ENCODE measurements at places on chromosomes 12 and 14. TPM values are rescaled to one million over a fixed set of nuclear protein-coding genes. Genes with fewer than 3 reads are reported as not detected.

DNA sequence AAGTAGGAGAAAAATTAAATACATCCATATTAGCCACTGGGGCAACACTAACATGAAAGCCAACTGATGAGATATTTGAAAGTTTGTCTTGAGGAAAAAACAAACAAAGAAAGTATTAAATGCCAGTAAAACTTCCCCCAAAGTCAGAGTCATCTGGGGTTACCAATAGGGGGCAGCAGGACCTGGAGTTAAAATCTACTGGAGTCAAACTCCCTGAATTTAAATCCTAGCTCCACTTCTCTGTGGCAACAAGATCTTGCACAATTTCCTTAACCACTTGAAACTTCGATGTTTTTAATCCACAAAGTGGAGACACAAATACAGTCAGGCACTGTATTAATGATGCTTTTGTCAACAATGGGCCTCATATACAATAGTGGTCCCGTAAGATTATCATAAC is 14.4 kb downstream of the PLEKHG7 start:
- no peak for DNase-seq

Gene RHEBL1
- total RNA-seq, result 0.75 TPM

DNA sequence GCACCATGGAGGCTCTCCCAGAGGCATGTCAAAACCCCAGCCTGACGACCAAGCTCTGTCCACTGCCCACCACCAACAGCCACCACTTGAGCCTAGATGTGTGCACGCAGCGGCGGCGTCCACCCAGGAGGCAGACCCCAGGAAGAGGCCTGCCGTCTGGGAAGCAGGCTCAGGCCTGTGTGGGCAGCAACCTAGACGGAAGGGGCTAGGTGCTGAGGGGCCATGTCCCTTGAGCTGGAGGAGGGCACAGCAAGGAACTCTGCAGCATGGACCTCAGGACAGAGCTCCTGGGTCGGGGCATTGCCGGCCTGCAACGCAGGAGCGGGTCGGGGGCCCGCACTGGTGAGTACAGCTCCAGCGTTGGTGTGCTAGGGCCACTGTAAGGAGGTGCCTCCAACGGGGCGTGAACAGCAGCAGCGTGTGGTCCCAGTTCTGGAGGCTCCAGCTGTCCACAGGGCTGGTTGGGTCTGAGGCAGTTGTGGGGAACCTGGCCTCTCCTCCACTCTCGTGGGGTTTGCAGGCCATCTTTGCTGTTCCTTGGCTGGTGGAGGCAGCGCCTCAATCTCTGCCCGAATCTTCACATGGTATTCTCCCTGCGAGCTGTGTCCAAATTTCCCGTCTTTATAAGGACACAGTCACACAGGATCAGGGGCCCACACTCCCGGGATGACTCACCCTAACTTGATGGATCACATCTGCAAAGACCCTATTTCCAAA is 20.5 kb downstream of the ZBTB42 start:
- DNase-seq, result no peak

Gene CIPC
- 25.6 TPM for total RNA-seq

DNA sequence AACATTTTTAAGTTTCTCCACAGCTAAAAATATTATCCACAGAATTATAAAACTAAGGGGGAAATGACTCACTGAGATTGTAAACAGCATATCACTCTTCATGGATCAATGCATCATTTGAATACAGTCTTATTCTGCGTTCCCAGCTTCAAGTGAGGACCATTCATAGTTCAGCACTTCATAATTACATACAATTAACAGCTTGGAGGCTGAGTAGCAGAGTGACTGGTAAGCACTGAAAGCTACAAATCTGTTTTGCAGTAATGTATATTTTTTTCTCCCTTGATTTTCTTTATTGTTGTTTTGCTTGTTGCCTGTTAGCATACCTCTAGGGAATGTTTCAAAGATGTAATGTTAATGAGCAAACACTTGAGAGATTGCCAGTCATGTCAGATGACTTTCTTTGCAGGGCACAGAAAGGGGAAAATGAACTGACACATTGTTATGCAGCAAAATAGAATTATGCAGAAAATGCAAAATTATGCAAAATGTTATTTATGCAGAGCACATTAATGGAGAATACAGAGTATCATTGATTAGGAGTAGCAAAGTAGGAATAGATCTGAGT is 138.6 kb downstream of the RPS29 start:
- DNase-seq, result no peak

Gene MIA2
- total RNA-seq, result 34.7 TPM

Gene SSTR1
- total RNA-seq, result 4.0 TPM

DNA sequence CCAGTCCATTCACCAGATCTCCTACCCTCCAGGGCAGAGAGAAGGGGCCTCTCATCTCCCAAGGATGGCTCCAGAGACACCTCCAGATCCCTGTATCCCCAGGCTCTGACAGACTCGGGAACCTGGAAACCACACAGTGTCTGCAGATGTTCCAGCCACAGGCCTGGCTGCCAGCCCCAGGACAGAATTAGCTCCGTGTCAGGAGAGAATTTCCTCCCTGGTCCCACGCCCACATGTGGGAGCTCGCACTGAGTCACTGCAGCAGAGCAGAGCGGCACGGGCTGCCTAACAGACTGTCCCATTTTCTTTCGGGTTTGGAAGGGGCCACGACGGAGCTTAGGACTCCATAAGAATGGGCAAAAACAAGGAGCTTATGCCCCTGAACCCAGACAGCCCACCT is 33.6 kb downstream of the CMKLR1 start:
- no peak for DNase-seq

DNA sequence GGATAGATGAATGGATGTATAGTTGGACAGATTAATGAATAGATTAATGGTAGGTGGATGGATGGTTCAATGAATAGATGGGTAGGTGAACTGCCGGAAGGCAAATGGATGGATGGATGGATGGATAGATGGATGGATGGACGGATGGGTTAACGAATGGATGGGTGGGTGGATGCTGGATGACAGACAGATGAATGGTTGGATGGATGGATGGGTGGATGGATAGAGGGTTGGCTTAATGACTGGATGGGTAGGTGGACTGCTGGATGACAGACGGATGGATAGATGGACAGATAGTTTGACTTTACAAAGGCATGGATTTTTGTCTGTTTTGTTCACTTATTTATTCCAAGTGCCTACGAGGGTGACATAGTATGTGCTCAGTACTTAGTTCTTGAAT is 64.4 kb downstream of the WSCD2 start:
- no peak for DNase-seq

DNA sequence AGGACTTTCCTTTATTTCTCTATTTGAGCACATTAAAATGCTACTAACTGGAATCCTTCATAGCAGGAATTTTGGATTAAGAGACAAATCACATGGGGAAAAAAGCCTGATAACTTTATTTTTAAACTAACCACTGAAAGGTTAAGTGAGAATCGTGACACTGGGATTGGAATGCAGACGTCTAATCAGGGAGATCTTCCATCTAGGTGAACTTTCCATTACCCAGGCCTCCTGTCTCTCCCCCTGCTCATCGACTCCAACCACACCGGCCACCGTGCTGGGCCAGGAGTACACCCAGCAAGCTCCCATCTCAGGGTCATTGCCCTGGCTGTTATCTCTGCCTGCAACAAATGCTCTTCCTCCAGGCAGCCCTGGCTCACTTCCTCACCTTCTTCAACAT is 19.0 kb downstream of the PTGER2 start:
- DNase-seq, result no peak

DNA sequence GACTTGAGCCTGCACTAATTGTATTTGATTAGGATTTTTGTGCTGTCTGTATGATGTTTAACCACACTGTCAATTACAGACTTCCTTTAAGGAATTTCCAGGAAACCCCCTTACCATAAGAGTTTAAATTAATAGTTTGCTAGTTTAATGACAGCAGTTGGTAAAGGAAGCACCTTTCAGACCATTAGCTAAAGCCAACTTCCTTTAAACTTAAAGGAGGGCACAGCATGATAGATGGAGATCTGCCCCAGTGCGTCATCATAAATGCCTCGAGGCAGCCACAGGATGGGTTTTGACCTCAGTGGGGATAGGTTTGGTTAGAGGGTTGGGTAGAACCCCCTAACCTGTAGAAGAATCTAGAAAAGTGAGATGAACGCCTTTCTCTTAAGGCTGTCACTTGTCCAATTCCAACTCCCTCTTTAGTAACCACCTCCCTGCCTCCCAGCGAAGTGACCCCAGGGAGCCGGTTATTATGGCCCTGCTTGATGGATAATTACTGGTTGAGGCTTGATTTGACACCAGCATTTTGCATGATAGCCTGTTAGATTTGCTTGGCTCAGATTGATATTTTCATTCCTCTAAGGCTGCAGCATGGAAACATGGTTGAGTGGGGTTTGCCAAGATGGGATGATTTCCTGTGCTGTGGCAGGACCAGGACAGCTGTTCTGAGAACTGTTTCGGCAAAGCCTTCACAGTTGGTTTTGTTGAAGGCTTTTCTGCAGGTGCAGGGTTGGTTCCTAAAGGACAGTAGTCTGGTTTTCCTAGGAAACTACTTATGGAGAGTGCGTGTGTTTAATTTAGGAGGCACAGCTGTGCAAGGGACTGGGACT is 62.7 kb downstream of the CHST11 start:
- DNase-seq, result no peak

Gene KRT2
- not detected for total RNA-seq

DNA sequence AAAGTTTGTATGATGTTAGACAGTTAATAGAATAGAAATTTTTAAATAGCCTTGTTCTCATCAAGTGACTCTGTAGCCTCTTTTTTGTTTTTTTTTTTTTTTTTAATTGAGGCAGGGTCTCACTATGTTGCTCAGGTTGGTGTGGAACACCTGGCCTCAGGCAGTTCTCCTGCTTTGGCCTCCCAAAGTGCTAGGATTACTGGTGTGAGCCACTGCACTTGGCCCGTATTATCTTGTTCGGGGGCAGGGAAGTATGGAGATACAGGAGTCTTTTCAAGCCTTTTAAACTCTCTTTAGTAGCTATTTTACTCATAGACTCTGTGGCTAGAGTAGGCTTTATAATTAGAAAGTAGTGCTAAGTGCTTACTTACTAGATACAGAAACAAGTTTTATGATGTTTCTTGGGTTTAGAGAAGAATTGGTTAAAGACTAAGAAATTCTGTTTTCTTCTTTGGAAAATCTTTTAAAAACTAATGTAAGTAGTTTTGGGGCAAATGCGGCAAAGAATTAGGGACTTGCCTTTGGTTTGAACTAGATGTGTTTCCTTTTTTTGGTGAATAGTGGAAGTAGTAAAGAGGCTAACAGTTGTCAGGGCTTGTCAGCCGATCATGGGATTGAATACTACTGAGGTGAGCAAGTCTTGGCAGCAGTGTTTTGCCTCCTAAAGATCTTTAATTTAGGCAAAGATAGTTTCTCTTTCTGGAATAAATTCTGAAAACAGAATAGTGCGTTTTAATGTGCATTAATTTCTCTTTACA is 31.3 kb downstream of the FBXO34 start:
- DNase-seq, result no peak

DNA sequence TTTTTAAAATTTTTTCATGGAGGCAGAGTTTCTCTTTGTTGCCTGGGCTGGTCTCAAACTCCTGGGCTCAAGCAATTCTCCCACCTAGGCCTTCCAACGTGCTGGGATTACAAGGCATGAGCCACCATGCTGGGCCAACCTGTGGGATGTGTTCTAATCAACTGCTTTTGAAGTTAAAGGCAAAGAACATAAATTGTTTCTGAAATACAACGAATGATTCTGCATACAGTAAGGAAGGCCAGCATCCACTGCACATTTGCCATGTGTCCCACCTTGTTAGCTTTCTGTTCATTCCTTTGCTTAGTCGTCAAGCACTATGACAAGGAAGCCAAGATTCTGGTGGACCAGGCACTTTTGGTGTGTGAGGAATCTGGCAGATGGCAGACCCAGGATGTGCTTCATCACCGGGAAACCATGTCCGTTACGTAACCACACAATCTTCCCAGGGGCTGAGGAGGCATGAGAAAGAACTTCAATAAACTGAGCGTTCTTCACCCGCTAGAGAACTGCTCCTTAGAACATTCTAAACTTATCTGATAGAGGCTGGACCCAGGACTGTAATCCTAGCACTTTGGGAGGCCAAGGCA is 24.5 kb downstream of the MOK start:
- DNase-seq, result no peak

- no peak for DNase-seq
Measured at GRCh38 chr14:34021096-34021495, 70.2 kb upstream of the EGLN3 start.

DNA sequence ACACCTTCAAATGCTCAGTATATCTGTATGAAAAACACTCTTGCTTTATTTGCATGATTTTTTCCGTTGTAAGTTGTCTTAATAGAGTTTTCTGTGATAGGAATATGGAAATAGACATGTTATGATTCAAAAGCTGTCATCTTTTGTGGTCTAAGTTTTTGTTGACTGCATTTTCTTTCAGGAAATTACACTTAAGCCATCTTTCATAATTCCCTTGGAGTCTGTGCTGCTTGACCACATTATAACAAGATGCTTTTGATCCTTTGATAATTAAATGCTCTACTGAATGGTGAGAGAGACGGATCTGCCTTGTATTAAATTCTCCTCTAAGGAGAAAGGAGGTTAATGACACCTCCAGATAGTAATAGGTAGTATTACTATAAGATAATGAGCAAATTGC is 272.8 kb upstream of the DAAM1 start:
- DNase-seq, result no peak

DNA sequence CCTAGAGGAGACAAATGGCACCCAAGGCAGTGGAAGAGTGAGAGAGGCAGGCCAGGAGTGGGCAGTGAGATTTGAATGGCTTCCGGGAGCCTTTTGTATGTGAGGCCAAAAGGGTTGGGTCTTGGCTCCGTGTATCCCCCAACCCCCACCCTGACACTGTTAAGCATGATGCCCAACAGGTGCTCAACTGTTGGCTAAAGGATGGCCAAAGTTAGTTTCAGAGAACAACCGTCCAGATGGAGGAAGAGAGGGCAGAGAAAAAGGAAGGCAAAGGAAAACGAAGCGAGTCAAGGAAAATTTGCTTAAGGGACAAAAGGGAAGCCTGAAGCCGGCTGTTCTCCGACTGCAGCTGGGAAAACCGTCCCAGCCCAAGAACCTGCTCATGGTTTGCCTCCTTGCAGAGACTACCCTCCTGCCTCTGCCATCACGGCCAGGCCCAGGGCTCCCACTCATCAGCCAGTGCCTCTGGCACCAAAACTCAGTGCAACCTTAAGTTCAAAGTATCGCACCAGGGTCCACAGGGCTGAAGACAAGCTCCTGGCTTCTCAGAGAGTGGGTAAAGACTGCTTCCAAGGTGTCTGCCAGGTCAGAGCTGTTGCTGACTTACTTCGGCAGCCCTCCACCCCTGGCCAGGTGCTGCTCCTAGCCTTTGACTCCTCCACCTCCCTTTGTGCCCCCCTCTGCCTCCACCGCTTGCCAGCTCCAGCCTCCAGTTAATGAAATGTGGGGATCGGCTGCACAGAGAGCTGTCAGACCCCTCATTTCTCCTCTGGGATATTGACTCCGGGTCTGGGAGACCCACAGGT is 4.2 kb upstream of the C1QL4 start:
- DNase-seq, result no peak

- no peak for DNase-seq
Measured at GRCh38 chr12:117097159-117097558, 2.1 kb downstream of the TESC start.

GRCh38 chr14:51845811-51846210 is 14.6 kb upstream of the GNG2 start:
- no peak for DNase-seq
